Activated T-helper 1 cell treated with anti-CD3 and anti-CD28 coated beads, Interleukin-2, amount 50 U/mL, for 16 hours (primary cell): ENCODE measurements at places on chromosomes 4 and X.

DNA sequence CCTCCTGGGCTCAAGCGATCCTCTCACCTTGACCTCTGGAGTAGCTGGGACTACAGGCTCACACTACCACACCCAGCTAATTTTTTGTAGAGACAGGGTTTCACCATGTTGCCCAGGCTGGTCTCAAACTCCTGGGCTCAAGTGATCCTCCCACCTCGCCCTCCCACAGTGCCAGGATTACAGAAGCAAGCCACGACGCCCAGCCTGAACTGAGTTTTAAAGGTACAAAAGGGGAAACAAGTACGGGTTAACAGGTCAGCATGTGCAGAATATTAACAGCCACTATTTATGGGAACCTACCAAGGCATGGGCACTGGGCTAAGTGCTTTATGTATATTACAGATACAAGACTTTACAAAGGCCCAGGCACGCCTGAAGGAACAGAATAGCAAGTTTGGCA lies 164.3 kb upstream of the GPC4 start:
- DNase-seq: no peak

DNA sequence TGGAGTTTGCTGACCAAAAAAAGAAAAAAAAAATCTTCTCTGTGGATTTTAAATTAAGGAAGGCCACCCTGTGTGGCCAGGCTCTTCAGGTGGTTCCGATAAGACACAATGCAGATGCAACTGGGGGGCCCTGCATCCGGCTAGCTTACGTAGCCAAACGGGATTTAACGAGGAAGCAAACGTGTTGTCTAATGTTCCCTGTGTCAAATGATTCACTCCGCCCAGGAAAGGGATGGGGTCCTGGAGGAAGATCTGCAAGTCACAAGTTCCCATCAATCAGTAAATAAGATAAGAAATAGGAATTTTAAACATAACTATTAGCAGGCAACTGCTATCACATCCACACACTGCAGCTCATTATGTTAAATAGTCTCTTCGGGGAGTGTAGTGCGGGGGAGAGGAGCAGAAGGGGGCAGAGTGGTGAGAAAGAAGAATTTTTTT lies 216.4 kb upstream of the GYPA start:
- DNase-seq: no peak

- no peak for DNase-seq
These were observed 1.4 kb upstream of the ARHGAP6 start for GRCh38 chrX:11666952-11667685.

DNA sequence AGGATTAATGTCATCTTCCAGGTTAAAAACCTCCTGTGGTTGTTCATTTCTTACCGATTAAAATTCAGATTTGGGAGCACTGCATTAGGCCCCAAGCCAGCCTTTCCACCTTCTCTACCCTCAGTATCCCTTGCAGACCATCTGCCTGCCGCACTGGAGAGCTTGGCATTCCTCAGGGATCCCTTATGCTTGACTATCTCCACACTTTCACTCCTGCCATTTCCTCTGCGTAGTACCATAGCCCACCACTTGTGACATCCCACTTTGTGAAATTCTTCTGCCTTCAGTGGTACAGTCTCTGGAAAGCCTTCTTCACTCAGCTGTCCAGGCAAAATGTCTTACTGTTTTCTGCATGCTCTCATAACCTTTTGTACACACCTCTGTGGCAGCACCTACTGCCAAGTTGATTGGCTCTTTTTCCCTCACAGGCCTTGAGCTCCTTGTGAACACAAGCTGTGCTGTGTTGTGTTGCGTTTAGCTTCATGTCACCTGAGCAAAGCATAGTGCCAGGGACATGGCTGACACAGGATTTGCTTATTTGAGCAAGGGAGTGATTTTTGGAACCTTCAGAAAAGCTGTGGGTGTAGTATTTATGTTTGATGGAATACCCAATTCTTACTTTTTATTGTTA lies 156.4 kb downstream of the ARX start:
- no peak for DNase-seq

DNA sequence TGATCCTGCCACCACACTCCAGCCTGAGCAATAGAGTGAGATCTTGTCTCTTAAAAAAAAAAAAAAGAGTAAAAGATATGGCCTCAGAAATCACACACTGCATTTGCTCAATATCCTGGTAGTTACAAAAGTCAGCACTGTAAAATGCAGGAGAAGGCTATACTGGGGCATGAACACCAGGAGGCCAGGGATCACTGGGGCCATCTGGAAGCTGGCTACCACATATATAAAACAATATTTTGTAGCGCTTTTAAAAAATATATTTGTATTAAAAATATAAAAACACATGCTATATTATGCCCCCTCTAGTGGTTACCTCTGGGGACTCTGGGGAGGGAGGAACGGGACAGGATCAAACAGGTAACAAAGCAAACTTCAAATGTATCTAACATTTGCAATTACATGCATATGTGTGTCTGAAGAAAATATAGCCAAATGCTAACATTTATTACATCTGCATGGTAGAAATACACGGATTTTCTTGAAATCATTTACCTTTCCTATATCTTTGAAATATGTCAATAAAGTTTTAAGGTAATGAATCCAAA lies 4.0 kb downstream of the C4orf46 start:
- DNase-seq: no peak

DNA sequence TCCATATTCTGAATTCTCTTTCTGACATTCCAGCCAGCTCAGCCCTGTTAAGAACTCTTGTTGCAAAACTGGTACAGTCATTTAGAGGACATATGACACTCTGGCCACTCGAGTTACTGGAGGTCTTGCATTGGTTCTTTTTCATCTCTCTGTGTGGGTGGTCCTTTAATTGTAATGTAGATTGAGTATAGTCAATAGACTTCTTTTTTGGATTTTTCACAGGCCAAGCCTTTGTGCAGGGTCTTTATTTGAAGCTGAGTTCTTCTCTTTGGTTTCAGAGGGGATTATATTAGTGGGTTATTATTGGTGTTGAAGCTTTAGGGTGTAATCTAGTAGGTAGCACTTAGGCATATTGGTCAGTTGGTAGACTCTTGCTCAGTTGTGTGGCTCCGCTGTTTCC lies 118.0 kb upstream of the GIMD1 start:
- DNase-seq: no peak

DNA sequence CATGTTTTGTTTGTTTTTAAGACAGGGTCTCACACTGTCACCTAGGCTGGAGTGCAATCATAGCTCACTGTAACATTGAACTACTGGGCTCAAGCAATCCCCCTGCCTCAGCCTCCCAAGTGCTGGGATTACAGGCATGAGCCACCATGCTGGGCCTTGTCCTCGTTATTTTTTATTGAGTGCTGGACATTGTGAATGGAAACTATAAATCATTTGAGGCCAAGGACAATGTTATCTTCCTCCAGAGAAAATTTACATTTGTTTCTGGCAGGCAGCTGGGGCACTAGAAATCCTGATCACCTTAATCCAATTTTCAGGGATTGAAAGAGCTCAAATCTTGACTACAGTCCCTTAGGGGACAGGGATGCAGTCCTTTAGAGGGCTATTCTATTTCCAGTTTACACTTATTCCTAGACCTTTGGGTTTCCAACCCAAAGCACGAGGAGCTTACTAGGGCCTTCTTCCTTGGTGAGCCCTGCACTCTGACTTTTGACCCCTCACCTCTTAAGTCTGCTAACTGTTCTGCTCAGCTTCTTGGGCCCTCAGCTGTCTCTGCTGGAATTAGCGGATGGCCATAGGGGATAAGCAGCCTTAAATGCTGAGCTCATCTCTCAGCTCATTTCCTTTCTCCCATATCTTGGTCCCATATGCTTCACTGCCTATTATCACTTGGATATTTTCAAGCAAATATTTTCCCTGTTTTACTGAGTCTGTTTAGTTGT lies 23.0 kb upstream of the PDZD4 start:
- no peak for DNase-seq

- DNase-seq: no peak
These were observed 1.8 kb downstream of the ZNF674 start for GRCh38 chrX:46543441-46543840.

- no peak for DNase-seq
These were observed 31.8 kb upstream of the GJB1 start for GRCh38 chrX:71191248-71191647.

DNA sequence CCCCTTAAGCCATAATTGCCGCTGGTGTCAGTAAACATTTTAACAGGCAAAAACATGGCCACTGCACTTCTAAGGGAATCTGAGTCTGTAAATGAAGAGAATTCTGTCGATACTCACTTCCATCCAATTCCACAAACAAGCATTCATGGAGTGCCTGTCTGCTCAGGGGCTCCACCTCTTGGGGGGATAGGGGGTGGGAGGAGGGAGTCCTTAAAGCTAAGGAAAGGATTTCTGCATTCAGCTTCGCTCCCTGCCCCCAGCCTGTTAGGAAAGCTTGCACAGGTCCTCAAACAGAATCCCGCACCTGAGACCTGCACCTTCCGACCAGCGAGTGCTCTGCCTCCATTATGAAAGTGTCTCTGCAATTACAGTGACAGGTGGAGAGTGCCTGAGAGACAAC lies 130.2 kb upstream of the KIT start:
- no peak for DNase-seq

DNA sequence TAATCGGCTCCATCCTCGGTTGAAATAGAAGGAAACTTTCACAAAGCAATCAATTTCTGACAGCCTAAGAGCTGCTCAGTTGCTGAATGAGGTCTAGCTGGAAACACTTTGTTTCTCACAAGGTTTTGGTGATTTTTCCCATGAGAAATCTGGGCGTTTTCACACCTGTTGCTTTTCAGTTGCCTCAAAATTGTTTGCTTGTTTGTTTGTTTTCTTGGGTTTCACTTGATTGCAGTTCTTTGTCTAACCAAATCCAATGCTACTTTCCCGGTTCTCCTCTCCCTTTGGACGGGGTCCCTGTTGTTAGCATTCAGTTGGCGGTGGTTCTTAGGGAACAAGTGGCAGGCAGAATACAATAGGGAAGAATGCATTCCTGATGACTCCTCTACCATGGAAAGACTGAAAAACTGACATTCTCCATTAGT lies 135.5 kb downstream of the PALLD start:
- no peak for DNase-seq

GRCh38 chr4:23438764-23439163 lies 451.1 kb downstream of the PPARGC1A start:
- DNase-seq: no peak

- no peak for DNase-seq
These were observed 19.6 kb upstream of the MSANTD1 start for GRCh38 chr4:3229328-3229727.
